D721Med (cell line): ENCODE measurements at places on chromosomes 12 and 14.

- DNase-seq: no peak
Observed at GRCh38 chr12:3614806-3615466, 123.9 kb downstream of the PRMT8 start.

DNA sequence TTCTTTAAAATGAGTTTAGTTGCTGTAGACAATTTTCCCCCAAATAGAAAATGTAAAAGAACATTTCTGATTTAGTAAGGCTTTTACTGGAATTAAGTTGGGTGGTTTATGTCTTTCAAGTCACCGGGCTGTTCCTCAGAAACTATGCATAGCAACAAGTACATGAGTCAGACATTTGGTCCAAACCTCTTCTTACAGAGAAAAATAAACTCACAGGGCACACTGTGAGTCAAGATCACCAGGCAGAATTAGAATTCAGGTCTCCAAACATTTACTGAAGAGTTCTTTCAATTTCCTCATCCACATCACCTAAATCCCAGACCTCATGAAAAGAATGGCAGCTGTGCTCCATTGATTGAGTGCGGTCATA is 476.1 kb upstream of the SOX5 start:
- DNase-seq: no peak

DNA sequence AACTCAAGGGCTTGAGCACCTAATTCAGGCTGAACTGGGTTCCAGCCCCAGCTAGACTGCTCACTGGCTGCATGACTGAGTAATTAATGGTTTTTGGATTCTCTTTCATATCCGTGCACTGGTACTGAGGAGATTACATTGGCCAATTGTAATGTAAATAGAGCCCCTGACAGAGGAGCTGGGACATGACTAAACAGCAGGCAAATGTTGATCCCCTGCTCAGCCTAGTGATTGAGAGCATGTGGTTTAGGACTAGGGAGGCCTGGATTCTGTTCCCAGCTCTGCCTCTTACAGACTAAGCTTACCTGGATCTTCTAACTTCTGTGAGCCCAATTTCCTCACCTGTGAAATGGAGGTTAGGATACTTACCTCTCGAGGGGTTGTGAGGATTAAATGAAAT is 204.3 kb downstream of the ESR2 start:
- peak; percentile 16 for DNase-seq

DNA sequence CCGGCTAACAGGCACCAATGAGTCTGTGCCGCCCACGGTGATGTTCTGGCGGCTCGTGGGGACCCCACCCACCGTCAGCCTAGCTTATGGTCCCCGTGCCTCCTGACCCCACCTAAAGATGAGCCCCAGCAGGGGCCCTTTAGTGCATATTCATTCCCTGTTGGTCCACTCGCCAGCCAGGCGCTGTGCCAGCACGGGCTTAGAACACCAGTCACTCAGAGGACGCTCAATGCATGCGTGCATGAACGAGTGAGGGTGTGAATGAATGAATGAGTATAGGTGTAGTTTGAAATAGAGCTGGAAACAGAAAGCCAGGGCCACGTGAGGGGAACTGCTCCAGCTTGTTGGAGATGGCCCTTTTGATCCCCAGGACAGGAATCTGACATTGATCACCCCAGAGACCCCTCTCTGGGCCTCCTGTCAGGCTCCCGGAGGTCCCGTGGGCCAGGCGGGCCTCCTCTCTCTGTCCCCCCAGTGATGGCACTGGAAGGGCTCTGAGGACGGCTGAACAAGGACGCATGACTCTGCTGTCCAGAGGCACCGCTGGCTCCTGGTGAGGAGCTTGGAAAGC is 193.9 kb upstream of the C14orf180 start:
- no peak for DNase-seq

GRCh38 chr14:62206456-62206855 is 444.2 kb downstream of the SNAPC1 start:
- no peak for DNase-seq
